Fibroblast of pulmonary artery (primary cell): ENCODE measurements at places on chromosomes 6 and 20.

DNA sequence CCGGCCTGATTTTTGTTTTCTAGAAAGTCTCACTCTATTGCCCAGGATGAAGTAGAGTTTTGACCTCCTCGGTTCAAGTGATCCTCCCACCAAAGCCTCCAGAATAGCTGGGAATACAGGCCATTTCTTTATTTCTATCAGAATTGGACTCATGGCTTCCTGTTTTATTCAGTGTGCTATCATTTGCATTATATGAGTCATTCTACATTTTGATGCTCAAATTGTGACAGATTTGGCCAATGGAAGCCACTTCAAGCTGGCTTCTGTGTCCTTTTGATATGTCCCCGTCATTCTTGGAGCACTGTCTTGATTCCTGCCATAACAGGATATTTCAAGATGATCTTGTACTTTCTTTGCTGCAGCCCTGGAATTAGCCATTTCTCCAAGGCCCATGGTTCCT, 75.1 kb downstream of the CNBD2 start:
- no peak for DNase-seq

DNA sequence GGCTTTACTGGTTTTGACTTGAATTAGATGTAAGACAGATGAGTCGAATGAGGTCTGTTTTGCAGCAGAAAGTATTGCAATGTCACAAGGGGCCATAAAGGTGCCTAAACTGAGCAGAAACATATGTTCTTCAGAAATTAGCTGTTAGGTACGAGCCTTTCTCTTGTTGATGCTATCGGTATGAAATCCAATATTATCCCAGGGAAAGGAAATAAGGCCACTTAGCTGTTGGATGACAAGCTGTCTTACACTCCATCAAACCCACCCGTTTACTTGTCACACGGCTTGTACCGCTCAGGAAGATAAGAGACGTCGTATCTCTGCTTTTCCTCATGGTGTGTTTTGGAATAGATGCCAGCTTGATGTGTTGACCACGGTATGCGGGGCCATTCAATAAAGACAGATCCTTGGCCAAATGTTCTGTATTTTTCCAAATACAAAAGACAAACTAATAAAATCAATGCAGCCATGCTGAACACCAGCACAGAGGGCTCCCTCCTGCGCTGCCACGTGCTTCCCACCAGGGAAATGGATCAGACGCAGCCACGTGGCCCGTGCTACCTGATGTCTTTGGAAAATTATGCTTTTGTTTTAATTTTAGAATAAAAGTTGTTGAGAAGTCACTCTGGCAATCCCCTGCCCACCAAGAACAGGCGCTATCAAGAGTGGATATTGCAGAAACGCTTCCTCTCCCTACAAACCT, 255.9 kb upstream of the SULF2 start:
- DNase-seq = no peak

DNA sequence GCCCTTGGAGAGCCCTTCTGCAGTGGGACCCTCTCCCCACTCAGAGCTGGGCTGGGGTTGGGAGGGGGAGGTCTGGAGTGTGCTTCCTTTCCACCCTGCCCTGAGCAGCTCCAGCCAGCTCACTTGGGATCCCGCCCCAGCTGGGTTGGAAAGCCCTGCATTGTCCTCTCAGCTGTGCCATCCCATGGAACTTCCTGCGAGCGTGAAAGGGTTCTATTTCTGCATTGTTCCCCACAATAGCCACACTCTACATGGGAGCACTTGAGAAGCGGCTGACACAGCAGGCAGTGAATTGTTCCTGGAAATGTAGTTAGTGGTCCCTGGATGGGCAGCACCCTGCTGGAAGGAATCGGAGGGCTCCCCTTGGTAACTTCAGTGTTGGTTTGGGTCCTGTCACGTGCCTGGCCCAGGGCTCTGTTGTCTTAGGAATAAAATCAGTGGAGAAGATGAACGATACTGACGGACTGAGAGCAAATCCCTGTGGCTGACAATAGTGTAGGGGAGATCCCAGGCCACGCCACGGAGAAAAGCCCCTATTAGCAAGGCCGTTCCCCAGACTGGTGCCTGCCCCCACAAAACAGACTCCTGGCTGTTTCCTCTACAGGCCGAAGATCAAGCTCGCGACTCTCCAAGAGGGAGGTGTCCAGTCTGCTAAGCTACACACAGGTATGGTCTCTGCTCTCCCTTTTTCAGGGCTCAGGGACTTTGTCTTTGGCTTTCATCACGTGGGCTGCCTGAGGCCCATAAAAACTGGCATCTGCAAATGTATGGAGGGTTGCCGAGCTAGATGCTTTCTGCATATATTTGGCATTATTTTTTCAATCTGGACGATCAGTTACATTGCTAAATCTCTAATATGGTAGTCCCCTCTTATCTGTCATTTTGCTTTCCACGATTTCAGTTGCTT, 18.8 kb downstream of the DNMT3B start:
- no peak for DNase-seq

DNA sequence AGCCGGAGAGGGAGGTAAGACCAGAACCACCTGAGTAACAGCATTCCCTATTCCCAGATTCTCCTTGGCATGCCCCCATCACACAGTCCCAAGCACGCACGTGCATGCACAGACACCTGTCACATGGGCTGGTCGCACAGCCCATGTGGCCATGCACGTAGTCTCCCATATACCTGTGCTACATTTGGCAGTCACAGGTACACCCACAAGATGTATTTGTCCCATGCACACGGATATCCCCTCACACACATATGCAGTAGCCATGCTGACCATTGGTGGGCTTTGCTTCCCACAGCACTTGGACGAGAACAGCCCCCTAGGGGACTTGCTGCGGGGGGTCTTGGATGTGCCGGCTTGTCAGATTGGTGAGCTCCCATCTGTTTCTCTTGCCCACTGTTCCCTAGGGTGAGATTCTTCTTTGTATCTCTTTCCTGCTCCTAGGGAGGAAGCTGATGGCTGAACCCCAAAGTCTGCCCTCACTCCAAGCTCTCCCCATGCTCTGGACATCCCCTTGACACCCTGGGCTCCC, 31.9 kb downstream of the PLCG1 start:
- no peak for DNase-seq
